Right hindlimb (tissue), 1 donor: ENCODE measurements at places on chromosomes 5 and 9.
A peak's percentile ranks its signal among the peaks of the same experiment; 100 is the strongest.

GRCh38 chr5:149990518-149991376, 9.7 kb downstream of the TIGD6 start:
- DNase-seq = peak; percentile 69

DNA sequence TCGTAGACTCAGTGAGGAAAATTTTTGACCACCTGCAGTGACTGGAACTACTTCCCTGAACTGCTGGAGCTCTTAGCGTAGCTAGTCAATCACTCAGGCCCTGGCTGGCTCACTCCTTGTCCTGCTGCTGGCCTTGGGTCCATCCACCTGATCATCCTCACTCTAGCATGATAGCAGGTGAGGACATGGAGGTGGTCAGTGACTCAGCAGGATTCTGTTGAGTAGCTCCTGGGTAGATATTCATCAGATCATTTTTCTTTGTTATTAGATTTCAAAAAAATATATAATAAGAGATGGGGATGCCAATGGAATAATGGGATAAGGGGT, 25.0 kb upstream of the SEMA4D start:
- no peak for DNase-seq

GRCh38 chr9:126297661-126298060, 29.0 kb upstream of the MVB12B start:
- DNase-seq = no peak

DNA sequence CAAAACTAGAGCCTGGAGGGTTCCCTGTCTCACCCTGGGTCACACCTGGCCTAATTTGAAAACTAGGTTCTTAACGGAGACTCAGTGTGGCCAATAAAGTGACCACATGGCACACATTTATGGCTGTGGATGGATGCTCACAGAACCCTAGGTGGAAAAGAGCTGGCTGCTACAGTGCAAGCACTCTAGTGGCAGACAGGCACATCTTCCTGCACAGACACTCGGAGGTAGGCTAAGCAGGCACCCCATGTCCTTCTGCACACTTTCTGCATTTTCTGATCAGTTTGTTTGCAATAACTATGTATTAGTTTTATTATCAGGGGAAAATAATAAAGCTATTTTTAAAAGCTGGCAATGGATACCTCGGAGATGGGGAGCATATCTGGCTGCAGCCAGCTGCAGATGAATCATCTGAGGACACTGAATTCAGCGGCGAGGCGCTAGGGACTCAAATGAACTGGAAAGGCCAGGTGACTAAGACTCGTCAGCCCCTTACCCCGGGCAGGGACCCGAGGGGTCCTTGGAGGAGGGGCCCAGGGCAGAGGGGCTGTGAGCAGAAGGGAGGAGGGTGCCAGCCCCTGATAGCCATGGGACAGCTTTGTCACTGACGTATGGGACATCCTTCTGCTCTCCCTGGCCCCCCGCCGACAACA, 96.2 kb downstream of the OLFM1 start:
- DNase-seq = no peak

DNA sequence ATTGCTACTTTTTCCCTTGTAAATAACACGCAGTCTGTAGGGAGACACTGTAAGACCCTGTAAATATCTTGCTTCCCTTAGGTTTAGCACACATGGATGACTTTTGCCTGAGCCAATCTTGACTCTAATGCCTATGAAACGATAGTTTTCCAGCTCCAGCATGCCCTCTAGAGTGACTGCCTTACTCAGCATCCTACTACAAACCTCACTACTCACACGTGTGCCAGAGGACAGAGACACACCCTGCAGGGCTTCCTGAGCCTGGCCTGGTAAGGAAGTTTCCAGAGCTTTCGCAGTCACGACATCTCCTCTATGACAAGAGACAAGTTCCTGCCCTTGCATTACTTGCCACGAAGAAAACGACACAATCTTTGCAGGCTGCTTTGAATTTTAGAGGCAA, 138.1 kb downstream of the ATPSCKMT start:
- DNase-seq = peak; percentile 45

GRCh38 chr9:73231203-73231602, 79.5 kb downstream of the ANXA1 start:
- DNase-seq = no peak

GRCh38 chr5:71778678-71779276, 59.7 kb downstream of the CARTPT start:
- DNase-seq = no peak

DNA sequence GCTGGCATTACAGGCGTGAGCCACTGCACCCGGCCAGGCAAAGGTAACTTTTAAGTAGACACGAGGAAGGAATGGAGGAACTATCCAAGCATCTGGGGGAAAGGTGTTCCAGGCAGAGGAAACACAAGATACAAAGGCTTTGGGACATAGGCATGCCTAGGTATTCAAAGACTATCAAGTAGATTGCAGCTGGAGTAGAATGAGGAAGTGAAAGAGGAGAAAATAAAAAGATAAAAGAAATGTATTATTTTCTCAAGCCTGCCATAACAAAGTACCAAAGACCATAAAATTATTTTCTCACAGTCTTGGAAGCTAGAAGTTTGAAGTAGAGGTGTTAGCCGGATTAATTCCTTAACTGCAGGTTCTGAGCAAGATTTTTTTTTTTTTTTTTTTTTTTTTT, 39.9 kb upstream of the GRIN3A start:
- no peak for DNase-seq

- peak; percentile 39 for DNase-seq
Measured at GRCh38 chr5:127650022-127650421, 1.1 kb downstream of the CTXN3 start.

DNA sequence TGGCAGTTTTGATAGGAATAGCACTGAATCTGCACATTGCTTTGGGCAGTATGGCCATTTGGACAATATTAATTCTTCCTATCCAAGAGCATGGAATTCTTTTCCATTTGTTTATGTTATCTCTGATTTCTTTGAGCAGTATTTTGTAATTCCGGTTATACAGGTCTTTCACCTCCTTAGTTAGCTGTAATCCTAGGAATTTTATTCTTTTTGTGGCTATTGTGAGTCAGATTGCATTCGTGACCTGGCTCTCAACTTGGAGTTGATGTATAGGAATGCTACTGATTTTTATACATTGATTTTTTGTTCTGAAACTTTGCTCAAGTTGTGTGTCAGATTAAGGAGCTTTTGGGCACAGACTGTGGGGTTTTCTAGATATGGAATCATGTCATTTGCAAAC, 24.0 kb downstream of the TMEM161B start:
- no peak for DNase-seq

GRCh38 chr5:157989296-157989695, 130.4 kb upstream of the CLINT1 start:
- DNase-seq = no peak
